ENCODE measurements at places on chromosomes 12 and 14.

DNA sequence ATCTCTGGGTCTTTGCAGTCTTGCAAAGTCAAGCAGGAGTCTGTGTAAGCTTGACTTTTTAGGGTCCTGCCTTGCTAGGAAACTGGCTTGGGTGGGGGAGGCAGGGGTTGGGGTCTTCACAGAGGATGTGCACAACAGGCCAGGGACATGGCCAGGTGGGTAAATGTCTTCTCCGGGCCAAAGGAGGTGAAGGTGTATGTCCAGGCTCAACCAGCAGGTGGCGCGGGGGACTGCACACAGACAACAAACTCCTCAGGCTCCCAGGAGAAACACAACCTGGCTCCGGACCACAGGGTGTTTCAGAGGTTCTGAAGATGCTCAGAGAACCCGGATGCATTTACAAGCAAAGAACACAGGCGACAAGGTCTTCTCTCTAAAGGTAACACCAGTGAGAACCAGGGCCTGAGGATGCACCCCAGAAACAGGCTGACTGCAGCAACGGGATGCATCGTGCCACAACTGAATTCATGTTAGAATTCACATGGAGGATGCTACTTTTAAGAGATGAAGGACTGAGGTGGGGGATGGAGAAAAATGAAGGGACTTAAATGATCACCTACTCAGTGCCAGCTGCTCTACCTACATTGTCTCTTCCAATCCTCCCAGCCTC is 56.0 kb downstream of the PLEKHG3 start:
- DNase-seq: no peak

DNA sequence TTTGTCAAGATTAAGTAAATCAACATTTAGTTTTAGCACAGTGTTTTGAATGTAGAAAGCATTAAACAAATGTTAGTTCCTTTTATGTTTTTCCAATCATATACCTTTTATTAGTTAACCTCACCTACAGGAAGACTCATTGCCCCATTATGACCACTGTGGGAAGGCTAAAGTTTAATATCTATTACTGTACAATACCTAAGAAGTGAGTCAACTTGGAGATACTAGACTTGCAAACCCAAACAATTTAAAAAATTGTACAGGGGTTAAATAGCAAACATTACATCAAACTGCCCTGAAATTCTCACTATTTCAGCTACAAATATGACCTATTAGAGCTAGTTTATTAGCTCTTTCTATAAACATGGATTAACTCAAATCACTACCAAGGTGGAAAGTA is 8.6 kb upstream of the G2E3 start:
- DNase-seq: no peak

DNA sequence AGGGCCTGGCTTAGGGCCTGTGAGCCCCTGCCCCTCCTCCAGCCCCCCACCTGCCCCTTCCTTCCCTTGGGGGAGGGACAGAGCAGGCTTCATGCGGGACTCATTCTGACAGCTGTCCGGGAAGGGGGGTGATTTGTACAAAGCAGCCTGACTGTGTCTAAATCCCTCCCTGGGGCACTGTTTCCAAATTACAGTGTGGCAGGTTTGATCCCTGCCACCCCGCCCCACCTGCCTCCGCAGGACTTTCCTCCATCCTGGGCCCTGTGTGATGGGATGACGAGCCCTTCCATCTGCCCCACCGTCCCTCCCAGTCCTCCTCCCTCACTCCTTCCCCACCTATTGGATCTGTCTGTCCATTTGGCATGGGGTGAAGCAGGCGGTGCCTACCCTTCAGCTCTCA is 363.9 kb downstream of the BCL11B start:
- DNase-seq: no peak

DNA sequence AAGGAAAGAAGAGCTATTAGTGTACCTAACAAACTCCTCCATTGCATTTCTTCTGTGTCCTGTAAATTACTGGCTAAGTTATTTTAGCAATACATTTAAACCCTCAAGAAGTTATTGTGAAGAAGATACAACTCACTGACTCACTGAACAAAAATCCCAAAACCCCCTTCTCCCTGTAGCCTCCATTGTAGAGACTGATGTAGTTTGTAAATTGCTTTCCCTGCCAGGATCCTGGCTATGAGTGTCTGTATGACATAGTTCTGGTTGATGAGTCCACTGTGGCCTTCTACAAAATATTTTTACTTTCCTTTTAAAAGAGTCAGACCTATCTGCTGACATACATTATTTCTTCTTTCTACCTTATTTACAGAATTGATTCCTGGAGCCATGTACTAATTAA is 155.6 kb downstream of the SLC6A15 start:
- no peak for DNase-seq

- peak; percentile 57 for DNase-seq
These were observed 54.3 kb upstream of the SRSF5 start for GRCh38 chr14:69712599-69713088.

DNA sequence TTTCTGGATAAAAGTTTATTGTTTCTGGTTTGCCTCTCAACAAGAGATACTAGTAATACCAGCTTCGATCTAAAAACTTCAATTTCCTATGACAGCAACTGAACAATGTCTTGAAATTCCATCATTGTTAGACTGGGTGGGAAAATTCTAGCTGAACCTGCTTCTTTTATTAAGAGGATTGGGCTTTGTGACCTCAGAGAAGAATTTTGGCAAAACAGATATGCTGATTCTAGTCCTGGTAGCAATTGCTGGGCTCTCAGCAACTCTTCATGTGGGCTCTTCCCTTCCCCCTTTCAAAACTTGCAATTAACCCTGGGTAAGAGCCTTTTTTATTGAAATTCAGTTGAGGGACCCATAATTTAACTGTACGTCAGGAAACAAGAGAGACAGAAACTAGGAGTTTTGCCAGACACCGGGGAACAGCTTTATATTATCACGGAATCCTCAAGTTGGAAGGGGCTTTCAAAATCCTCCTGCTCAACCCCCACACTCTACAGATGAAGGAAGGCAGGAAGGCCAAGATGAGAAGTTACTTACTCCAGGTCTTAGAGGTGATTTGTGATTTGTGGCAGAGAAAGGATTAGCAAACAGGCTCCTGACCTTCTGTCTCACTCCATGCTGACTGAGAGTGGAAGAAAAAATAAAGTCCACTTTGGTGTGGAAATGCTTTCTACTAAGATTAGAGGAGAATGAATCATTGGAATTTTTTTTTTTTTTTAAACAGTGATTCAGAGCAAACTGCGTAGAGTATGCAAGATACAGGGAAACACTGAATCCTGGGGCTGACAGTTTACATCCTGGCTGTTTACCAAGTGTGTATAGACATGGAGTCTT is 239.0 kb upstream of the ATP2B1 start:
- no peak for DNase-seq

DNA sequence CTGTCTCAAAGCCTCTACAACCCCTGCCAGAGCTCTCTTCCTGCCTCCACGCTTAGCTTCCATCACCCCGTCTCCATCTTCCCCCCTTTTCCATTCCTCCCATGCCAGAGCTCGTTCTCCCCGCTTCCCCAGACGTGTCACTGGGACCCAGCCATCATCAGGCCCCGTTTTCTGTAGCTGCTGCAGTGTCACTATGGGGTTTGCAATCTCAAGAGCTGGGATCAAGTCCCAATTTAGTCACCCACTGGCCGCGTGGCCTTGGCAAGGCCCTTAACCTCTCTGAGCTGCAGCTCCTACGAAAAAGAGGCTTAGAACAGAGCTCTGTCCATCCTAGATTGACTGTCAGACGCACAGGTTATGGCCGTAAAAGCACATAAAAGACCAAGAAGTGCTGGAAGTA is 901 bp upstream of the FAIM2 start:
- no peak for DNase-seq

GRCh38 chr12:3032161-3032560 is 45.0 kb upstream of the TSPAN9 start:
- no peak for DNase-seq

- DNase-seq: peak; percentile 16
These were observed 1598.4 kb upstream of the TMEM132C start for GRCh38 chr12:126668538-126668937.
